ENCODE measurements at places on chromosomes 3 and 15. TPM values are rescaled to one million over a fixed set of nuclear protein-coding genes. Genes with fewer than 3 reads are reported as not detected.

The HYAL2 gene
- 41.7 TPM for total RNA-seq

The ARL6IP5 gene
- 29.4 TPM for total RNA-seq

The BCL2A1 gene
- total RNA-seq, result not detected

The FBXL2 gene
- 4.0 TPM for total RNA-seq

The UBP1 gene
- 40.9 TPM for total RNA-seq
